ENCODE measurements at places on chromosomes 3 and 15. TPM values are rescaled to one million over a fixed set of nuclear protein-coding genes. Genes with fewer than 3 reads are reported as not detected.
A peak's percentile ranks its signal among the peaks of the same experiment; 100 is the strongest.

Gene INKA1
- 7.1 TPM for total RNA-seq

Gene PLA2G4E
- not detected for total RNA-seq

Gene COLQ
- total RNA-seq: 1.3 TPM

Gene GP9
- total RNA-seq: not detected

Gene UBE3A
- 101 TPM for total RNA-seq

Gene MSL2
- total RNA-seq: 38.1 TPM

Gene STAC
- total RNA-seq: 2.0 TPM

Gene NR1I2
- total RNA-seq: not detected

Gene MAP2K5
- total RNA-seq: 62.8 TPM

- no peak overlapping the region for H3K4me3 ChIP-seq
- DNase-seq: no peak
- H3K27me3 ChIP-seq: no peaks in the 10 kb centered on the region
- H3K36me3 ChIP-seq: no peaks in the 10 kb centered on the region
Measured at GRCh38 chr3:39124876-39125840, 17.7 kb downstream of the TTC21A start.

- H3K4me1 ChIP-seq: no peaks in the 10 kb centered on the region
- no peak overlapping the region for H3K27ac ChIP-seq
- no peaks in the 10 kb centered on the region for H3K27me3 ChIP-seq
- peaks cover 60% of the 10 kb centered on the region for H3K36me3 ChIP-seq
Measured at GRCh38 chr15:74928771-74929198, 9.1 kb downstream of the COX5A start.

GRCh38 chr15:43985976-43986680 lies 159.3 kb downstream of the WDR76 start:
- no peaks in the 10 kb centered on the region for H3K27me3 ChIP-seq
- no peak overlapping the region for H3K27ac ChIP-seq
- H3K36me3 ChIP-seq: no peaks in the 10 kb centered on the region
- no peak for DNase-seq
- H3K4me1 ChIP-seq: no peaks in the 10 kb centered on the region

DNA sequence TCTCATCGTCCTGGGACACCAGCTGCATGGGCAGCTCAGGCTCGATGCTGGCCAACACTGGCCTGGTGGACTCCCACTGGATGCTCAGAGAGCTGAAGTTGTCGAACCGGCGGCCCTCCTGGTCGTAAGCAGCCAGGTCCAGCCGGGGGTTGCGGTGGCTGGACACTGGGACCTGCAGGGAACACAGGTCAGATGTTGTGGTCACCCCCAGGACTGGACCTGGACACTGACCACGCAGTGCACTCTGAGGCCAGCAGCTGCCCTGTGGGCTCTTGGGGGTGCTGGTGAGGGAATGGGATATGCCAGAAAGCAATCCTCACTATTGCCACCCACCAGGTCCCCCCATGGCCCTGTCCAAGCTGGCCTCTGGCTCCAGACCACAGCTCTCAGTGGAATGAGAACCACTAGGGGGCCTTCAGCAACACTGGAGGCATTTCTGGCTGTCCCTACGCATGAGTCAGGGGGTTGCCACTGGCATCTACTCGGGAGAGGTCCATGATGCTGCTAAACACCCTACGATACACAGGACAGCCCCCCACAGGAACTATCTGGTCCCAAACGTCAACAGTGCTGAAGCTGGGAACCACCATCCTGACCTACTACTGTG lies 66.1 kb downstream of the NUP210 start:
- H3K36me3 ChIP-seq: no peaks in the 10 kb centered on the region
- no peaks in the 10 kb centered on the region for H3K27me3 ChIP-seq
- no peak for DNase-seq

GRCh38 chr15:51255533-51255932 lies 82.9 kb downstream of the CYP19A1 start:
- H3K27ac ChIP-seq: no peak overlapping the region
- DNase-seq: no peak
- H3K4me1 ChIP-seq: no peaks in the 10 kb centered on the region
- no peaks in the 10 kb centered on the region for H3K36me3 ChIP-seq
- H3K4me3 ChIP-seq: no peak overlapping the region
- H3K27me3 ChIP-seq: no peaks in the 10 kb centered on the region

GRCh38 chr3:159821110-159821509 lies 167.5 kb upstream of the IL12A start:
- H3K27ac ChIP-seq: no peak overlapping the region
- no peaks in the 10 kb centered on the region for H3K4me1 ChIP-seq
- no peaks in the 10 kb centered on the region for H3K27me3 ChIP-seq

DNA sequence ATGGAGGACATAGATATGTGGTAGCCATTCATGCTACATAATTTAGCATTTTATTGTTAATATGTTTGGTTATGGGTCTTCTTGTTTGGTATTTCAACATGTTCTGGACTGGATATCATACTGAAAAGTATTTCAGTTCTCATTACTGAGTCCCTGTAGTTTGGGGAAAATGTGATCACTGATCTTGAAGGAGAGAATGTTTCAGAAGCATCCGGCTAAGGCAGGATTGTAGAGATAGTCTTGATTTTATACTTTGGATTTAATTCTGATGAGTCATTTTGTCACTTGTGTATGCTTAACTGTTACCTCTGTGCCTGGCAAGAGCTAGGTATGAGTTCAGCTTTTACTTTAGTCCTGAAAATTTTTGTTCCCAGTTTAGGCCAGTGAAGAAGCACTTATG lies 7.1 kb downstream of the CHD2 start:
- no peaks in the 10 kb centered on the region for H3K27me3 ChIP-seq
- peak overlapping the region; percentile 99 for H3K27ac ChIP-seq
- no peak for DNase-seq
- H3K36me3 ChIP-seq: peaks cover 25% of the 10 kb centered on the region

DNA sequence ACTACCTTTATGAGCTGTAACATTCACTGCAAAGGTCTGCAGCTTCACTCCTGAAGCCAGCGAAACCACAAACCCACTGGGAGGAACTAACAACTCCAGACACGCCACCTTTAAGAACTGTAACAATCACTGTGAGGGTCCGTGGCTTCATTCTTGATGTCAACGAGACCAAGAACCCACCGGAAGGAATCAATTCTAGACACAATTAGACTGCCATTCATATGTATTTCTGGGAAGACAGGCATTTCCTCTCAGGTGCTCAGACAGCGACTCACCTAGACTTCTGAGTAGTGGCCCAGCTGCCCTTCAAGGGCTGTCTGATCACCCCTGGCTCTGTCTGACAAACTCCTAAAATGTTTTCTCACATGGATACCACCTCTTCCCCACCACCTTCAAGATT lies 506.8 kb downstream of the PDCD6IP start:
- H3K27ac ChIP-seq: no peak overlapping the region
- H3K27me3 ChIP-seq: no peaks in the 10 kb centered on the region
- DNase-seq: no peak

- DNase-seq: no peak
- no peak overlapping the region for H3K27ac ChIP-seq
- no peaks in the 10 kb centered on the region for H3K36me3 ChIP-seq
- no peak overlapping the region for H3K4me3 ChIP-seq
- peaks cover 12% of the 10 kb centered on the region for H3K4me1 ChIP-seq
- H3K27me3 ChIP-seq: no peaks in the 10 kb centered on the region
Measured at GRCh38 chr3:194045289-194045688, 90.7 kb upstream of the HES1 start.

DNA sequence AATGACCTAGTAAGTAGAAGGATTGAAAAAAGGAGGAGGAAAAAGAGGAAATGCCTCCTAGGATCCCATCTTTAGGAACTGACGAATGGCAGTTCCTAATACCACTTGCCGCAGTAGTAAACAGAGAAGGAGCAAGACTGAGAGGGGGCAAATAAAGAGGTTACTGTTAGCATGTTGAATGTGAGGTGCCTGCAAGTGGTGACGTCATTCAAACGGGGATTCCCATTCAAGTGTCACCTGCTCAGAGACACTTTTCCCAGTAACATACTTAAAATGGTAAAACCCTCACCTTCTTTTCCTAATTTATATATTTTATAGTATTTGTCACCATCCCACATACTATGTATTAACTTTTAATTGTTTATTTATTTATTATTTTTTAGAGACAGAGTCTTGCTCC lies 178.9 kb downstream of the IL5RA start:
- no peaks in the 10 kb centered on the region for H3K4me1 ChIP-seq
- no peak overlapping the region for H3K27ac ChIP-seq
- H3K4me3 ChIP-seq: no peak overlapping the region

GRCh38 chr3:15313461-15313860 lies 18.9 kb downstream of the SH3BP5 start:
- H3K36me3 ChIP-seq: no peaks in the 10 kb centered on the region
- H3K27me3 ChIP-seq: no peaks in the 10 kb centered on the region
- no peak for DNase-seq
- peaks cover 16% of the 10 kb centered on the region for H3K4me1 ChIP-seq

- H3K27ac ChIP-seq: no peak overlapping the region
- H3K4me3 ChIP-seq: no peak overlapping the region
- H3K36me3 ChIP-seq: no peaks in the 10 kb centered on the region
- no peaks in the 10 kb centered on the region for H3K27me3 ChIP-seq
Measured at GRCh38 chr3:154177406-154177805, 56.2 kb downstream of the ARHGEF26 start.

GRCh38 chr3:153925841-153926514 lies 195.2 kb upstream of the ARHGEF26 start:
- no peaks in the 10 kb centered on the region for H3K36me3 ChIP-seq
- no peak overlapping the region for H3K4me3 ChIP-seq
- no peaks in the 10 kb centered on the region for H3K27me3 ChIP-seq
- H3K4me1 ChIP-seq: no peaks in the 10 kb centered on the region
- no peak for DNase-seq

GRCh38 chr3:31968369-31968926 lies 12.6 kb downstream of the OSBPL10 start:
- H3K36me3 ChIP-seq: no peaks in the 10 kb centered on the region
- no peak overlapping the region for H3K27ac ChIP-seq
- H3K4me3 ChIP-seq: no peak overlapping the region
- no peaks in the 10 kb centered on the region for H3K27me3 ChIP-seq

DNA sequence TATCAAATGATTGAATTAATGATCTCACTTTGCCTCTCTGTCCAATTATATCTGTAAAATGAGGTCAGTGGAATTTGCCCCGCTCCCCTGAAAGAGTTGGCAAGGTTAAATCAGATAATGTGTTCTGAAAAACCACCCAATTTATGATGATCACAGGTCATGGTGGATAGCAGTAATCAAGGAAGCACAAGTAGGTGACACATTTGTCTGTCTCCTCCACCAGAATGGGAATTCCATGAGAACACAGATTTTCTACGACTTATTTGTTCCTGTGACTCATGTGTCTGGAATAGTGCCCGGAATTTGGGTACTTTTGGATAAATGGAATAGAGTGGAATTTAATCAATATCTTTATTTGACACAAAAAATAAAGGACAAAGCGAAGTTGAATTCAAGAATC lies 220.9 kb upstream of the SUCLG2 start:
- H3K27ac ChIP-seq: no peak overlapping the region
- no peak for DNase-seq
- no peaks in the 10 kb centered on the region for H3K36me3 ChIP-seq
- H3K4me1 ChIP-seq: no peaks in the 10 kb centered on the region
- no peak overlapping the region for H3K4me3 ChIP-seq

- no peak for DNase-seq
- no peak overlapping the region for H3K27ac ChIP-seq
- no peak overlapping the region for H3K4me3 ChIP-seq
- H3K27me3 ChIP-seq: no peaks in the 10 kb centered on the region
Measured at GRCh38 chr15:87032295-87032694, 952.6 kb downstream of the AGBL1 start.

DNA sequence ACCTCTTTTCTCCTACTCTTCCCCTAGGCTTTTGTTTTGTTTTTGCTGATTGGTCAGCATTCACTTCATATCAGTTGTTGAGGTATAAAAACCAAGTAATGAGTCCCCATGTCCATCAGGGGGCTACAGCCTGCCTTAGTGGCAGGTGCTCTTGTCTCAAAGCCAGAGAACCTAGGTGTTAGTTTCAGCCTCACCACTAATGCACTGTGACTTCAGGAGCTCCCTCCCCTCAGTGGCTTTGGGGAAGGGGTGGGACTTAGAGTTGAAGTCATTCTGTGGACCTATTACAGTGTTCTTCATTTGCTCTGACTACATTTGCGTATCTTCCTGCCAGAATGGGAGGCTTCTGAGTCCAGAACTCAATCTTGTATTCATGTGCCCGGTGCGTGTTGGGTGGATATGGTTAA lies 41.6 kb downstream of the NR2C2 start:
- H3K27ac ChIP-seq: no peak overlapping the region
- peaks cover 14% of the 10 kb centered on the region for H3K4me1 ChIP-seq
- DNase-seq: no peak

DNA sequence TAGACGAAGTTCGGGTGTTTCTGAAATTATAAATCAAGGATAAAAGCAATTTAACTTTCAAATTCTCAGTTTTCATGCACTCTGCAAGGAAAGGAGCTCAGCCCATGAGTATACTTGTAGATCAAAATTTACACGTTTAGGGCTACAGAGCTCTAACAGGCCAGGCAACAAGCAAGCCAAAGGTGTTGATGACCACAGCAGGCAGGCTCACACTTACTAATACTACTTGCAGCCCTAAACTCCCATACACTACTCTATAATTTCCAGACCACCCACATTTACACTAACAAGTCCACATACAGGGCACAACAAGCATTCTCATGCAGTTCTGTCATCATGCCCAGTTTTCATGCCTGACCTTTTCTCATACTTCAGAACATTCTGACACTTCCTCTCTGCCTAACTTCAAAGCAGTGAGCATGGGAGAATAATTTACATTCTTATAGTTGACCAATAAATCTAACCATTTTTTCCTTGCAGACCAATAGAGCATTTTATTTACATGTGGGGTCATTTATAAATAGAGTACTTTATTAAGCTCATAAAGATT lies 124.7 kb upstream of the FRMD4B start:
- no peaks in the 10 kb centered on the region for H3K4me1 ChIP-seq
- no peaks in the 10 kb centered on the region for H3K27me3 ChIP-seq
- H3K4me3 ChIP-seq: no peak overlapping the region
- H3K27ac ChIP-seq: no peak overlapping the region
- H3K36me3 ChIP-seq: no peaks in the 10 kb centered on the region
- no peak for DNase-seq

GRCh38 chr3:25503898-25504301 lies 75.8 kb downstream of the RARB start:
- H3K4me1 ChIP-seq: peaks cover 30% of the 10 kb centered on the region
- H3K4me3 ChIP-seq: peak overlapping the region; percentile 16
- peak overlapping the region; percentile 46 for H3K27ac ChIP-seq
- H3K36me3 ChIP-seq: no peaks in the 10 kb centered on the region

GRCh38 chr3:113844622-113845222 lies 6.1 kb downstream of the GRAMD1C start:
- no peak overlapping the region for H3K4me3 ChIP-seq
- no peak overlapping the region for H3K27ac ChIP-seq
- H3K27me3 ChIP-seq: no peaks in the 10 kb centered on the region
- no peaks in the 10 kb centered on the region for H3K4me1 ChIP-seq

DNA sequence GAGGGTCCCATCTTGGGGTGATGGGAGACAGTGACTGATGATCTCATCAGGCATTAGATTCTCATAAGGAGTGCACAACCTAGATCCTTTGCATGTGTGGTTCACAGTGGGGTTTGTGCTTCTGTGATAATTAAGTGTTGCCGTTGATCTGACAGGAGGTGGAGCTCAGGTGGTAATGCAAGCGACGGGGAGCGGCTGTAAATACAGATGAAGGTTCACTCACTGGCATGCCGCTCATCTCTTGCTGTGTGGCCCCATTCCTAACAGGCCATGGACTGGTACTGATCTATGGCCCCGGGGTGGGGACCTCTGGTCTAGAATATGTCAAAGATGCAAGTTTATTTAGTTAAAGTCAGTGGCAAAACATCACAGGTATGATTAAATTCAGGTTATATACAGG lies 8.7 kb downstream of the MEF2A start:
- no peak overlapping the region for H3K4me3 ChIP-seq
- peaks cover 6% of the 10 kb centered on the region for H3K4me1 ChIP-seq
- H3K36me3 ChIP-seq: no peaks in the 10 kb centered on the region
- no peaks in the 10 kb centered on the region for H3K27me3 ChIP-seq
- H3K27ac ChIP-seq: no peak overlapping the region
- DNase-seq: no peak
